ENCODE measurements at places on chromosomes 16 and 17.

GRCh38 chr17:72282439-72283029, 161.7 kb downstream of the SOX9 start:
- no peak for DNase-seq

DNA sequence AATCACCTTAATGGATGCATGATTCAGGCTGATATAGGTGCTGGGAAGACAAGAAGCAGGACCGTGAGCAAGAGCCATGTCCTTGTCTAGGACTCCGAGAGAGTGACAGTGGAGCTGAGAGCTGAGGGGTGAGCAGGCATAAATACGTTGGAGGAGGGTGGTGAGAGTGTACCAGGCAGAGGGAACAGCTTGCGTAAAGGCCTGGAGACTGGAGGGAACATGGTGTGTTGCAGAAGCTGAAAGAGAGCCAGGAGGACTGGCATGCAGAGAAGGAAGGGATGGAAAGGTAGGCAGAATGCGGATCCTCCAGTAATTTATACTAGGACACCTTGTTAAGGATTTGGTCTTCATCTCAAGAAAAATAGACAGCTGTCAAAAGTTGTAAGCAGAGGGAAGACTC, 653.2 kb downstream of the HS3ST4 start:
- DNase-seq, result no peak

GRCh38 chr17:37312137-37312923, 63.5 kb upstream of the C17orf78 start:
- no peak for DNase-seq

- no peak for DNase-seq
Observed at GRCh38 chr16:50588276-50588675, 40.1 kb downstream of the NKD1 start.

DNA sequence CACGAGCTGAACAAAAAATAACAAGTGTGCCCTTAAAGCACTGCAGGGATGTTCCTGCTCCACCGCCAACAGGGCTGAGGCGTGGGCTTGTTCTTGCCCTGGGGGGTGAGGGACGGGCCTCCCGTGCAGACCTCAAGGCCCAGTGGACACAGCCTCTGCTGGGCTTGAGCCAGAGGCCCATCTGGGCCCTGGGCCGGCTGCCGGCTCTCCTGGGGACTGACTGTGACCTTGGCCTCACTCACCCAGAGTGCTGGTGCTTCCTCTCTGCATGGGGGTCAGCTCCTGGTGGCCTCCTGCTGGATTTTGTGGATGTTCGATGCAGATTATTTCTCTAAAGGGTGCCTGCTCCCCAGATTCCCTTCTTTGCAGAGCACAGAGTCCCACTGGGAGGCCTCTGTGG, 54.2 kb upstream of the CDR2 start:
- DNase-seq, result no peak

GRCh38 chr17:35748341-35748841, 4.6 kb downstream of the GAS2L2 start:
- DNase-seq, result no peak

DNA sequence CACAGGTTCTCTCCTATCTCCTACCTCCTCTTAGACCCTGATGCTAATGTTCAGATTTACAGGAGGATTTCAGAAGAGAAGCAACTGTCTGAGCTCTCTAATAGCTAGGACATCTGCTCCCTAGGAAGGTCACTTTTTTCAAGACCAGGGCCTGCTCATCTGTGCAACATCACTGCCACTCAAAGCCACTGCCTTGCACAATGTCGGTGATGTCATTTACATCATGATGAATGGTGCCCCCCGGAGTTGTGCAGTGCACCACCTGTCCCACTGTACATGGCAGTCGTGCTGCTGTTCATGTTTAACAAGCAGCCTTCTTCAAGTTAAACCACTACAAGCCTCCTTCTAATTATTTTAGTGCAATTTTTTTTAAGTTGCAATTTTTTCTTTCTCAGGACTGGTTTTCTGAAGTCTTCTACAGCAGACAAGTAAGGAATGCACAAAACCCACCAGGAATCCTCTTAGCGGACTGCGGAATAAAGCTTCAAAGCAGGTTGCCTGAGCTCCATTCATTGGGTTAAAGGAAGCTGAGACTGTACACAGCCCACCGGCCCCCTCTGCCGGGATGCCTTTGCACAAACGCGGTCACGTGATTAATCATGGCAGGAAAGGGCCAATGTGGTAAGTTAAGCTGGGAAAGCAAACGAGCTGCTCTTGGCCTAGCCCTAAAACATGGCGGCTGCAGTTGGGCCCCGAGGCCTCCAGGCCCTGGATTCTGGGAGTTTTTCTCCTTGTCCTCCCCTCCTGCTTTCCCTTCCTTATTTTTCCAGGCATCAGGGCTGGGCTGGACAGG, 74.1 kb downstream of the MYH11 start:
- DNase-seq, result no peak

DNA sequence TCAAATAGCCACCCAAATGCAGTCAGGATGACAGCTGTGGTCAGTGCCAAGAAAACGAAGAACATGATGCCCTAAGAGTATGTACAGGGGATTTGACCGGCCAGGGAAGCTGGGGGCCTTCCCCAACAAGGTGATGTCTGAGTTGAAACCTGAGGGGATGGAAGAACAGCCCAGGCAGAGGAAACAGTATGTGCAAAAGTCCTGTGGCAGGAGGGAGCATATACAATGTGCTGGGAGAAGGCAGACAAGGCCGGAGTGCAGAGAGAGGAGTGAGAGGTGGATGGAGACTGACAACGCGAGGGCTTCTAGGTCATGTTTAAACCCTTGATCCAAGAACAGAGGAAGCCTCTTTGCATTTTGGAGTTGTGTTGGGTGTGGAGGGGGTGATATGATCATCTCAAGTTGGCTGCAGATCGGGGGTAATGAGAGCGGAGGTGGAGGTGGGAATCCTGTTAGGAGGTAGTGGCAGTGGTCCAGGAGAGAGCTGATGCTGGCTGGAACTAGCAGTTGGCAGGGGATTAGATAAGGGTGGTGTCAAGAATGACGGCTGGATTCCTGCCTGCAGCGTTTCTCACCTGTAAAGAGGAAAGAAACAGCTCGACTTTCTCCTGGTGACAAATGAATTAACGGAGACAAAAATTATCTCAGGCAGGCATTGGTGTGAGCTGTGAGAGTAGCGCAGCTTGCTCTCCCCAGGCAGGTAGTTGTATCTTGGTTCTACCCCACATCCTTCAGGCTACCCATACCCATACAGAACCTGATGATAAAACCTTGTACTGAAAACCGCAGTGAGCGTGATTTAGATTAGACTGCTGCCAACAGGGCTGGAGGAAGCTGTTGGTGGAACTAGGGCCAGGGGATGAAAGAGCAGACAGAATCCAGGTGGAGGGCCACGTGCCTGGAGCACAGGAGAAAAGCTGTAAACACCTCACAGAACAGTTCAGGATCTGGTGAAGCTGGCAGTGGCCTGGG, 37.2 kb upstream of the NGFR start:
- no peak for DNase-seq

- no peak for DNase-seq
Observed at GRCh38 chr17:73013301-73013700, 79.2 kb downstream of the SLC39A11 start.

DNA sequence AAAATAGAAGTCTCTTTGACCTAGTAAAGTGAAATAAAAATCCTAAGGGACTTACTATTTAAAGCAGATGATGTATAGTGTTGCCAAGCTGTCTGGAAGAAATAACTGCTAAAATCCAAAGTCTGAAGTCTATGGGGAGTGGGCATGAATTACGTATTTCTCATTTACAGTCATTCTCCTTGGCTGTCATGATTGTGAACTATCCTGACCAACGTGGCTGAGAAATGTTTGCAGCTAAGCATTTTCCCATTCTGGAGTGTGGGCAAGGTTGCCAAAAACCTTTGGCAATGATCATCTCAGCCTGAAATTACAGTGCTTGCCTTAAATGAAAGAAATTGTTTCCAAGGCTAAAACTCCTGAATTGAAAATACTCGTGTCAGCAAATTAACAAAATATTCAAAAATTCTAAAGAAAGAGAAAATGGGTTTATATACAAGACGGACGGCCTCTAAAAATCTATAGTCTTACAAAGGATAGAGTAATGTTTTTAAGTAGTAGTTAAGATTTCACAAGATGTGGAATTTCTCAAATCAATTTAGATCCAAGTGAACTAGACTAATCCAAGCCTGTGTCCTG, 77.0 kb downstream of the CACNG1 start:
- no peak for DNase-seq

GRCh38 chr16:22627043-22627442, 116.4 kb downstream of the NPIPB5 start:
- DNase-seq, result no peak

DNA sequence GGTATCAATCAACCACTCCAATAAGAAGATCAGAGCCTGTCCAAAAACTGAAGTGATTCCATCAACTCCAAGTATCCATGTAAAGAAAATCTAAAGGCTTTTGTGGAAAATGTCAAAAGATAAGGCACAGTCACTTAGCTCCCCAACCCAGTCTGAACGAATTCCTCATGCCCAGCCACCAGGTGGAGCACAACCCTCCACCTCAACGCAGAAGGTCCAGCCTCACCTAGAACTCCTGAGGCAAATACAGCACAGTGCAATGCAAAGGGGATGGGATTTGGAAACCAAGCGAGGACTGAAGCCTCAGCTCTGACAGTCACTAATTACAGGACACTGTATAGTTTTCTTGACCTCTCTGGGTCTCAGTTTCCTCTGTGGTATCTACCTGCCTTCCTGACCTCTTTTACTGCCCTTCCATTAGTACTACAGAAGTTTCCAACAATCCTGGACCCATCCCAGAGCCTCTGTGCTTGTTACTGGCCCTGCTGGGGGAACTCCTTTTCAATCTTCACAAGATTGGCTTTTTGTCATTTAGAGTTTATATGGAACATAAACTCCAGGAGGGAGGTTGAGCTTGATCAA, 2.0 kb downstream of the NCBP3 start:
- DNase-seq, result no peak

Data from activated CD8-positive, alpha-beta memory T cell treated with anti-CD3 and anti-CD28 coated beads for 4 hours (primary cell).